CD4-positive, alpha-beta T cell treated with Interleukin-4 for 1 hour (primary cell): ENCODE measurements at places on chromosomes 2 and 18.
A peak's percentile ranks its signal among the peaks of the same experiment; 100 is the strongest.

GRCh38 chr2:138514173-138514572 is 12.6 kb downstream of the SPOPL start:
- no peak for DNase-seq

GRCh38 chr2:239129147-239129920 is 271.5 kb downstream of the HDAC4 start:
- no peak for DNase-seq

DNA sequence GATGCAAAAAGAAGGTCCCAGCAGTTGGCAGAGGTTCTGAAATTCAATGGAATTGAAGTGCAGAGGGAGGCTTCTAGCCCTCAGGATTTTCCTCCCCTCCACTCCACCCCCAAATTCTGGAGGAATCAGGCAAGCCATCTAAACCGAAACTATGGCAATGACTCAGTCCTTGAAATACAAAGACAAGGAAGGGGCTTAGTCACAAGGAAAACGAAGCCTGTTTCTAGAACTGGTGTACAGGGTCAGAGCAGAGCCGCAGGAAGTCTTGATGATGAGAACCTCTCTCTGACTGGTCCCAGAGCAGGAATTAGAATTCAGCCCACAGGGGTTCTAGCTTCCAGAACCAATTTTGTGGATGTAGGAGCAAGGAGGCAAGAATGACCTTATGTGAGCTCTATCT is 111.7 kb upstream of the SCN1A start:
- DNase-seq = no peak

DNA sequence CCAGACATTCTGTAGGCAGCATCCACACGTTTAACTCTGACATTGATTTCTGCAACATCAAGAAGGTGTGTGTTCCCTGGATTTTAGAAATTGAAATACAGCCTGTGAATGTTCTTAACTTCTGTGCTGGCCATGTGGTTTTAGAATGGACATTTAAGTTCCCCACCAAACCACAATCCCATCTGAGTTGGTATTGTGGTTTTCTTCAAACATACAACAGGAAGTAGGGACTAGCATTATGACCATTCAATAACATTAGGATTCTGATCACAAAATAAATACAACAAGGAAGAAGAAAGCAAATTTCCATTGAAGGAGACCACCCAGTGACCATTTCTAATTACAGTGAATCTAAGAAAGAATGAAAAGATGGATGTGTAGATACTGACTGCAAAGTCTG is 51.2 kb downstream of the MAP3K20 start:
- DNase-seq = no peak

- DNase-seq = no peak
Measured at GRCh38 chr2:45782986-45783385, 131.5 kb downstream of the PRKCE start.

GRCh38 chr2:128727404-128727803 is 408.7 kb upstream of the HS6ST1 start:
- no peak for DNase-seq

DNA sequence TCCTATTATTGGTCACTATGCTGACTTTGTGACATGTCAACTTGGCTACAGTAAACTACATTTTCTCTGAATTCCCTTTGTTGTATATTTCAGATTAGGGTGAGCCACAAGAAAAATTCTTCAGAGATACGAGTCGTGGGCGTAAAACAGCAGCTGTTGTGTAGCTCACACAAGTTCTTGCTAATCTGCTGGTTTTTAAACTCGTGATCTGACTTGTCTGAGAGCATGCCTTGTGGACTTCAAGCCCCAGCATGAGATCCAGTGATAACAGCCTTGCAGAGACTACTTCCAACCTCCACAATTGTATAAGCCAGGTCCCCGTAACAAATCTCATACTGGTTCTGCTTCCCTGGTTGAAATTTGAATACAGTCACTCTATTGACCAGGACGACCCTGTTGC is 259.8 kb upstream of the LYPD1 start:
- DNase-seq = no peak

DNA sequence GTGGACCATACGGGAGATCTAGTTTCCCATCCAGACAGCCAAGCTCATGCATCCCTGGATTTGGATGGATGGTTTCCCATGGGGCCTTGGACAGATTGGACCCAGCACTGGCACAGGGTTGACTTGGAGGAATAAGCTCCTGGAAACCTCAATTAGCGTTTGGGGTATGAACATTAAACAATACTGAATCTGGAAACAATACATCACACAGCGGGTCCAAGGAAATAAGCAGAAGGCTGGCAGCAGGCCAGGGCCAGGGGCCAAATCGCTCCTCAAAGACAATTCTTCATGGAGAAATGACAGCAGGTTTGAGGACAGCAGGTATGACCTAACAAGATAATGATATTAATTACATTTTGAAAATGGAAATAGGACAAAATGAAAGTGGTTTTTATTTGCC is 540.6 kb downstream of the RIT2 start:
- DNase-seq = no peak

GRCh38 chr2:51812138-51812866 is 780.4 kb upstream of the NRXN1 start:
- DNase-seq = no peak

- no peak for DNase-seq
Measured at GRCh38 chr2:60958361-60958760, 59.2 kb upstream of the PEX13 start.

DNA sequence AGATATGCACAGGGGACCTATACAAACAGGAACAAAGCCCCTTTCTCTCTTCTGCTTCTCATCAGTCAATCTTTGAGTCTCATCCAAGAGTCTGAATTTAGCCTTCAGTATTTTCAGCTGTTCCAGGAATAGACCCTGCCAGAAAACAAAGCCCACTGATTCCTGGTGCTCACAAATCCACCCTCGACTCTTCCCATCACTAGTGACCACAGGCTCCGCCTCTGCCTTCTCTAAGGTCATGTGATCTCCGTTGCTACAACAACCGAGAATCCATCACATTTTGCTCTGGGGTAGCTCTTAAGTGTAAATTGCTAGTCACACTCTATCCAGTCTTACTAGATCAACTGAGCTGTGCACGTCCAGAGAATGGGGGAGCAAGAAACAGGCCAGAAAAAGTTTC is 46.4 kb upstream of the SPTBN1 start:
- no peak for DNase-seq

DNA sequence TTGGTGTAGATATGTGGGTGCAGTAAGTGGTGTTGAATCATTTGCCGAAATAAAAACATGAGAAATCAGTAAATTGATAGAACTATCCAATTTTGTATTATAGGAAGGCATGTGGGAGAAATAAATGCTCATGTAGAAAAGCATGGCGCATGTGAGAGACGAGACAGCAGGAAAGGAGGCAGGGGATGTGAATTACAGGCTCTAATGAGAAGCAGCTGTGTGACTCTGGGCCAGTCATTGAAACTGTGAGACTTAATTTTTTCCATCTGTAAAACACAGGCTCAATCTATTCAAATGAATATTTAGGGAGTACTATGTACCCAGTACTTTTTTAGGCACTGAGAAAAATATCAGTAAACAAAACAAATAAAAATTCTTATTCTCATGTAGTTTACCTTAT is 42.6 kb upstream of the MAP3K20 start:
- DNase-seq = no peak

DNA sequence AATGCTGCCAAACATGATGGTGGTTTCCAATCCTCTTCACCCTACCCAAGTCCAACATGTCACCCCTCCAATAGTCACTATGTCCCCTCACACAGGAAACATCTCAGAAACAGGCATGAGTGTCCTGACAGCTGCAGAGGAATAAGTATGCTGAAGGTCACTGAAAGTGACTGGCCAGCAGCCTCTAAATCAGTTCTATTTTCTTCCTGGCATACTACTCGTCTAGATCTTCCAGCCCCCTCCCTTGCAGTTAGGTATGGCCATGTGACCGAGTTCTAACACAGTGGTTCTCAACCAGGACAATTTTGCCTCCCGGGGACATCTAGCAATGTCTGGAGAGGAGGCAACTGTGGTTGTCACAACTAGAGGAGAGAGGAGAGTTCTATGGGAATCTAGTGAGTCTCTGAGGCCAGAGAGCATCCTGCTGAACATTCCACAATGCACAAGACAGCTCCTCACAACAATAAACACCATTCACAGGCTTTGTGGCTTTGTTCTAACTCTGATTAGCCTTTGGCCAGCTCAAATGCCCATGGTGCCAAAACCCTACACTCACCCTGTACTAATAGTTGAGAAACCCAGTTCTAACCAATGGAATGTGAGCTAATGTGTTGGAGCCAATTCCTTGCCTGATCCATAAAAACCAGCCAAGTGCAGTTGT is 12.6 kb upstream of the ID2 start:
- no peak for DNase-seq

- DNase-seq = no peak
Measured at GRCh38 chr2:128607911-128608506, 289.3 kb upstream of the HS6ST1 start.

DNA sequence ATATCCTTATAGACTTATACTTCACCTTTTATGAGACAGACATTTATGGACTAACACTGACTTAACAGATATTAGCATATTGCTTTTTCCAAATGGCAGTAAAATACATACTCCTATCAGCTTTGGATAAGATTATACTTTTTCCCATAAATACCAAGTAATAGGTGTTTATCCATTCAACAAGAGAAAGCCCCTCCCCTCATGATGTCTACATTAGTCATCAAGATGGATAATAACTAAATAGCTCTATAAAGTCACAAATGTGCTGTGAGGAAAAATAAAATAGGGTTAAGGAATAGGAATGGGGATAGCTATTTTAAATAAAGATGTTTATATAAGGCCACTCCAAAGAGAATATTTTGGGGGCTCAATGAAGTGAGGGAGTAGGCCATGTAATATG is 39.4 kb downstream of the CSRNP3 start:
- DNase-seq = no peak

- peak; percentile 54 for DNase-seq
Measured at GRCh38 chr2:240567872-240568677, at the start of gene RNPEPL1. TSS of gene RNPEPL1 (plus strand) at chr2:240568484. CDS start at chr2:240568587, 103 bp downstream.

DNA sequence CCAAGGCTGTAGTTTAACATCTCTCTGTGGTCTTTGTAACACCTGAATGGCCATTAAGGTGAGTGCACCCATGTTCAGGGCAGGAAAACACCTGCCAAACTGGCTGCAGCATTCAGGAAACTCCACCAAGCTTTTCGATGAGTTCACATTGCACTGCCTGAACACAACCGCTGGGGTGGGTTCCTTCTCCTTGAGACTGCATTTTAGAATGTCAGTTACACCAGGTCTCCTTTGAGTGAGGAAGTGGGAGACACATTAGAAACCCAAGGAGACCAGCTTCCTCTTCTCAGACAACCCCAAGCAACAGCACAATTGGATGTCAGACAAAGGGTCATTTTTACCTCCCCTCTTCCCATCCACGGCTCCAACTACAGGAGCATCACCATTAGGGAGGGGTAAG is 35.2 kb downstream of the CYRIA start:
- DNase-seq = no peak

- DNase-seq = no peak
Measured at GRCh38 chr2:67613227-67613626, 216.1 kb downstream of the ETAA1 start.

DNA sequence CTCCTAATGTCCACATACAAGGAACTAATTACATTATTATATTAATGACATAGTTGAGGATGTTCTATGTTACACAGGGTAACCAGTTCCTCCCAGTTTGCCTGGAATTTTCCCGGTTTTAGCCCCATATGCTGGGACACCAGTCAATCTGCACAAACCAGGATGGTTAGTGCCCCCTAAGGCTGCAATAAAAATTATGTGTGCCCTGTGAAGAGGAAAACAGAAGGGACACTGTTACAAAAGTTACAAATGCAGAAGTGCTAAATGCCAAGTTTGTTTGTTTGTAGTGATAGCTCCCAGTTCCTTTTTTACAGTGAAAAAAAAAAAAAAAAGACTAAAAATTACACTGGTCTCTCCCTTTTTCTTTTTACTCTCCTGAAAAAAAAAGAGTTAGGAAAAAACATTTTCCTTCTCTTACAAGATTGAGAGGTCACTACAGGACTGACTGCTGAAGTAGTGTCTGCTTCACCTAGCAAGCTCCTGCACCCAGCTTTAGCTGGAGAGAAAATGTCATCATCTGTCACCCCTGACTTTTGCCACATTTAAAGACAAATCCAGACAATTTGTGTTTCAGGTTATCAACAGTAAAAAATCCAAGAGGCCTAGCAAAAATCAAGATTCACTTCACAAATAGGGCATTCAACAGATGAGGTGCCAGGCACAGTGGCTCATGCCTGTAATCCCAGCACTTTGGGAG is 3.2 kb downstream of the ANKRD44 start:
- no peak for DNase-seq

- DNase-seq = no peak
Measured at GRCh38 chr18:9710037-9710436, 1.9 kb downstream of the RAB31 start.

GRCh38 chr2:36123995-36124394 is 231.6 kb upstream of the CRIM1 start:
- DNase-seq = no peak

DNA sequence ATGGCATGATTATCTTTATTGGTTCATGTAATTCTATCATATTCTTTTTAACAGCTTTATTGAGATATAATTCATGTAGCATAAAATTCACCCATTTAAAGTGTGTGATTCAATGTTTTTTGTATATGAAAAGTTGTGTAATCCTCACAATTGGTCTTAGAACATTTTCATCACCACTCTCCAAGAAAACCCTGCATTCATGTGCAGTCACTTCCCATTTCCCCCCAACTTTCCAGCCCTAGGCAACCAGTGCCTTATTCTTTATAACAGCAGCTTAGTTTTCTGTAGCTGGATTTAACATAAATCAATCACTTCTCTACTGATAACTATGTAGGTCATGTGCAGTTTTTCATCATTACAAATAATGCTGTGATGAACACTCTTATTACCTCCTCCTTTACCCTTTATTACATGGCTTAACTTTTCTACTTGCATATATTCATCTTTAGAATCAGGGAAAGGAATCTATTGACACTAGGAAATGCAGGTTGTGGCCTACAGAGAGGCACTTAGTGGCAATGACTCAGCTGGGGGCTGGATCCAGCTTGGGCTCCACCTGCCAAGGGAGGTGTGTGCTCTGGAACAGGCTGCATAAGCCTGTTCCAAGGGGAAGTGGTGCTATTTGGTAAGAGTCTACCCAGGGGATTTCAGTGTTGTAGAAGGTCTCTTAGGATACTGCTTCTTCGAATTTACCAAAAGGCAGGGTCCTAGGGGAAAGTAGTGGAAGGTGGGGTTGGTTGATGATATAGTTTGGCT is 89.1 kb downstream of the ETAA1 start:
- DNase-seq = no peak

- DNase-seq = no peak
Measured at GRCh38 chr2:147679191-147679954, 165.5 kb upstream of the ACVR2A start.

GRCh38 chr18:37393945-37394609 is 171.5 kb downstream of the CELF4 start:
- no peak for DNase-seq

- no peak for DNase-seq
Measured at GRCh38 chr2:190535586-190535985, 1.1 kb upstream of the NEMP2 start.

DNA sequence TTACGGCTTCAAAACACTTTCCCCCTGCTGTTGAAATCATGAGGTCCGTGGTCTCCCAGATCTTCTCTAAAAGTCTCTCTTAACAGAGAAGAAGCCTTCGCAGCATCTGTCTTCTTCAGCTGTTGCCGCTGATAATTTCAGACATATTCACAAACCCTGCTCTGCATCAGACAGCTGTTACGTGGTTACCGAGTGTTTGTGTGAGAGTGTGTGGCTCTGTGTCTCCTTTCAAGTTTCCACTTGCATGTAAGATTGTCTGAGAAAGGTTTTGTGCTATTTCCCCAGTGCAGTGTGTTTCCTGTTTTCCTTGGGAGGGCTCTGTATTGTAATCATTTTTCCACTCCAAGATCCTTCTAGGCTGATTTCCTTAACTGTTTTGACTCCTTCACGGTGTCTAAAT is 32.8 kb downstream of the MAIP1 start:
- DNase-seq = no peak
